CD4-positive, alpha-beta T cell treated with Interferon gamma for 1 hour (primary cell): ENCODE measurements at places on chromosomes 6 and 20.

- no peak for DNase-seq
Observed at GRCh38 chr6:127328043-127328609, 15.3 kb downstream of the ECHDC1 start.

GRCh38 chr6:141576751-141577150 lies 556.0 kb upstream of the GJE1 start:
- no peak for DNase-seq

DNA sequence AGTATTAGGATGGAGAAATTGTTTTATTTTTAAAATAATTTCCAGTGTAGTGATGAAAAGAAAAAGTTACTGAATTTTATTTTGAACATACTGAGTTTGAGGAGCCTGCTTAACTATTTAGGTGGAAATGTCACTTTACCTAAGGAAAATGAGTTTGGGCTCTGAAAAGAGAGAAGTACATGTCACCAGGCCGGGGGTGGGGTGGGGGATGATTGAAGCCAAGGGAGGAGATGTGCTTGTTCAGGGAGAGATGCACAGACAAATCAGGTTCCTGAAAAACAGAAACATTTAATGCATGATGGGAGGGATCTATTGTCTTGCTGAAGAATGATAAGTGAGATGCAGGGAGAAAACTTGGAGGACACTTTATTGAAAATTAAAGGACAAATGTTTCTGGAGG lies 71.3 kb downstream of the PLCB1 start:
- DNase-seq = no peak

DNA sequence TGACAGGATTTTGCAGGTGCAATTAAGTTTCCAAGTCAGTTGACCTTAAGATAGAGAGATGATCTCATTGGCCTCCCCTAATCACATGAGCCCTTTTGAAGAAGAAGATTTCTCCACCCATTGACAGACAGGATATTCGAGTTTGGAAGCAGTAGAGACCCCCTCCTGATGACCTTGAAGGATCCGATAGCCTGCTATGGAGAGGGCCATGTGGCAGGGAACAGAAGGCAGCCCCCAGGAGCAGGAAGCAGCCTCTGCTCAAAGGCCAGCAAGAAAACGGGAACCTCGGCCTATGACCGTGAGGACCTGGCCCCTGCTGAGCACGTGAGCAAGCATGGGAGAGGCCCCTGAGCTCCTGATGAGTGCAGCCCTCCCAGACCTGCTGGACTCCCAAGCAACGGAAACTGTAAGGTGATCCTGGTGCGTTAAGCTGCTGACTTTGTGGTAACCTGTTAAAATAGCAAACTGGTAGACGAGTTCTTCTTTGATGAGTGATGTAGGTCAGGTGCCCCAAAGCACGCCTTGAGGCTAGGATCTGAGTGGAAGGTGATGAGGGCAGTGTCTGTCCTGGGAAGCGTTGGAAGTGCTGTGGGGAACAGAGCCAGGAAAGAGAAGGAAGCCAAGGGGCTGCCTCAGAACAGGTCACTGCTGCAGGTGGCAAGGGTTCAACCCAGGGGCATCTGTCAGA lies 18.5 kb upstream of the TUBB2A start:
- no peak for DNase-seq

GRCh38 chr6:108837236-108837971 lies 10.8 kb upstream of the ARMC2 start:
- DNase-seq = no peak

GRCh38 chr20:7765221-7765620 lies 175.0 kb downstream of the HAO1 start:
- DNase-seq = no peak

GRCh38 chr20:19743640-19743995 lies 14.4 kb upstream of the RIN2 start:
- DNase-seq = no peak

- DNase-seq = no peak
Observed at GRCh38 chr6:157503018-157503747, 122.2 kb downstream of the ZDHHC14 start.

DNA sequence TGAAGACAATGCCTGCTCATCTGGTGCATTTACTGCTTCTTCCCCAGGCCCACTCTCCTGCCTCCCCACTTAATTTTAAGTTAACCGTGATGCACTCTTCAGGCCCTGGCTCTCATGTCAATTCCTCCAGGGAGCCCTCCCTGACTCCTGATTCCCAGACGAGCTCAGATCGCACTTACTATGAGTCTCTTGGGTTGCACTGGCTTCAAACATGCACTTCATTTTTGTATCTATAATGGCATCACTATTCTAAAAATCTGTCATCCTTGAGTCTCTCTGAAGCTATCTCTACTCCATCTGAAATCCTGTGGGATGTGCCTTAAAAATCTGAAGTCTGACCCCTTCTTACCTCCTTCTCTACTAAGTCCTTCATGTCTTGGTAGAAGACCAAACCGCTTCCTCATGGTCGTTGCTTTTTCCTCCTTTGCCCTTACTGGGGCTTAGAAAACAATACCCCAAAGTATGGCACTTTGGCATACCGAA lies 24.7 kb downstream of the COX4I2 start:
- no peak for DNase-seq

DNA sequence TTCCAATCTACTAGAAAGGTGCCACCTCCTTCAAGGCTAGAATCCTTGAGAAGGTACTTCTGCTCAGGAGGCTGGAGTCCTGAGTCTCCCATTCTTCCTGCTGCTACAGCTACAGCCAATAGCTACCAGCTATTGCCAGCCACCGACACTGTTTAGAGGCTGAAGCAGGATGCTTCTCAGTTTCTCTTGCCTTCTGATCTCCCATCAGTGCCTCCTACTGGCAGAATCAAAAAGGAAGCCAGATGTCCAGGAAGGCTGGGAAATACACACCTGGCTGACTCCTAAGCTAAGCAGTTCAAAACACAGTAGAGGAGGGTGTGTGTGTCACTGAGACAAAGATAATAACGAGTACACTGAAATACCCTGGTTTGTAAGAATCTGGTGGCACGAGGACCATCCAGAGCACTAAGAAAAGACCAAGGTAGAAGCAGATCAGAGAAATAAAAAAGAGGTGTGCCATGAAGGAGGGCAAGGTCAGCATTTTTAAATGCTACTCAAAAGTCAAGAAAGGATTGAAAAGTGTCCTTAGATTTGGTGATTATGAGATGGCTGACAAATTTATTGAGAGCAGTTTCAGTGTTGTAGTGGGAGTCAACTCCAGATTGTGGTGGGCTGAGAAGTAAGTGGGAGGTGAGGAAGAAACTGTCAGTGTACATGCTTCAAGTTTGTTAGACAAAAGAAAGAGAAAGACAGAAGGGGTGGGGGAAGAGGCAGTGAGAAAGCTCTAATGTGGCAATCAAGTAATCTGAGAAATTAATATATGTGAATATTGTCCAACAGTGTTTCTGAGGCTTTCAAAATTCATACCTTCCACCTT lies 2.3 kb upstream of the HLA-DMA start:
- DNase-seq = no peak

- no peak for DNase-seq
Observed at GRCh38 chr6:10151144-10151915, 263.5 kb downstream of the TFAP2A start.

DNA sequence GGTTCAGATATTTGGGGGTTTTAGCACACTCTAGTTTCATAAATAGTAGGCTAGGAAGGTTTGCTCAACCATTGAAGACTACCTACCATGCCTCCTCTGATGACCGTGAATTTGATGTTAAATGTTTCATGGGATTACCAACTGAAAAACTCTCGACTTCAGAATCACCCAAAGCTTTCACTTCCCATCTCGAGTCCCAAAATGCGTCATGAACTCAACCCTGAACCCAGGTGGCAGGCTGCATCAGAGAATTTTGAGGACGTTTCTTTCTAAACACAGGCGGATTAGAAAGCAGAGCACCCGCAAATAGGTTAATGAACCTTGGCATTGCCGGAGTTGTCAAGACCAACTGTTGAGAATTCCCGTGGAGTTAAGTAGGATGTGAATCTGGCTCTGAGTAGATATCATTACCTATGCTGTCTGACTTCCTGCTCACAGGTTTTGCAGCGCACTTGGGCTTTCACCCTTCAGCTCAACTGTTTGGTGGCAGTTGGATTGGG lies 98.4 kb upstream of the ADTRP start:
- peak; percentile 11 for DNase-seq

- no peak for DNase-seq
Observed at GRCh38 chr20:25036331-25036936, 21.5 kb downstream of the ACSS1 start.

DNA sequence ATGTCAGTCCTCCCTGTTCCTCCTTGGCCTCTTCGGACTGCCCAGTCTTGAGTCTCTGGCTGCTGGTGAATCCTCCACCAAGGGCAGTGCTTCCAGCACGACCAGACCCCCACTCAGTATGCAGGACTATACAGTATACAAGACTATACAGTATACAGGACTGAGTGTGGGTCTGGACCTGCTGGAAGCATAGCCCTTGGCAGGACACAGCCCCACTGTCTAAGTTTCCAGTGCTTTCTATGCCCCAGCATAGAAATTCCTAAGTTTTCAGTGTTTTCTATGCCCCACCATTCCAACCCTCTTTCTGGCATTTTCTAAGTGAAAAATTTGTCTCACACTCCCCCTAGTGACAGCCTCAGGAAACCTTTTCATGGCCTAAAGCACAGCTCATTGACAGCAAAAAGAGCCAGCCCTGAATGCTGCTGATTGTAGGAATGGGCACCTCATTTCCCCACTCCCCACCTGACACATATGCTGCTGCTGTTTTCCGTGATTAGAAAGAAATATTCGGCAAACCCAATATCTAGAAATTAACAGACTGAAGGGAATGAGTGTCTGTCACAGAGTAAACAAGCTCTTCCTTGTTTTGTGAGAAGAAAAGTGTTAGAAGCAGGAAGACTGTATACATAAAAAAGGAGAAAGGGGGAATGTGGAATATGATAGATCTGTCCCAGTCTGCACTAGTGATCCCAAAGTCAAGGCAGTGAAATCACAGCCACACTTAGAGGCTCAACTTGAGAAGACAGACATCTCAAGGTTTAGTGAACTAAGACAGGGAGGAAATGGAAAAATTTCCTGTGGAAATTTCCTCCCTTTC lies 206.9 kb downstream of the IBTK start:
- DNase-seq = no peak

GRCh38 chr6:14053811-14054210 lies 63.8 kb upstream of the CD83 start:
- DNase-seq = no peak

DNA sequence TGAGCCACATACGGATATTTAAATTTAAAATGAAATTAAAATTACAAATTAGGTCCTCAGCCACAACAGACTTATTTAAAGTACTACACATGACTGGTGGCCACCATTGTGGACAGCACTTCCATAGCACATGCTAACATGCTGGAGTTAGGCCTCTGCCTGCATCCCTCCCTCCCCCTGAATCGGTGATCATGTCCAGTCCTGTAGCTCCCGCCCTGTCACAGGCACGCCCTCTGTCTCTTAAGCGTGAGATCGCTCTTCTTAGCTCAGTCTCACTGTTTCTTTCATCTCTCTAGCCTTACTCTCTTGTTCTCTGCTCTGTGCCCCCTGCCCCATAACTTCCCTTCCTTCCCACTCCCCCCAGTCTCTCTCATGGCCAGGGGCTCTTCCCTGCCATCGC lies 28.9 kb downstream of the ELMO2 start:
- DNase-seq = no peak

DNA sequence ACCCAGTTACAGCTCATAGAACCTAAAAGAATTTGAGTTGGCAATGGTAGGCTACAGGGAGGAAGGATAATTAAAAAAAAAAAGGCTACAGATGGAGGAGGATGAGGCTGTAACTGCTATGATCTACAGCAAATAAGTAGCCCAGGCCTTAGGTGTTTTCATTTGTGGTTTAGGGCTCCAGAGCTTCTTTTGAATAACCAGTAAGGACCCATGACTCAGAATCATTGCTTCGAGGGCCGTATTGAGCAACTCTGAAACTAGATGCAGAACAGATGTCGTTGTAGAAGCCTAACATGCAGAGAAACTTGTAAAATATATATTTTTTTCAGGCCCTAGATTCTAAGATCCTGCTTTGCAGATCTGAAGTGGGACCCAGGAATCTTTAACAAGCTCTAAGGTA lies 19.0 kb upstream of the ASIP start:
- no peak for DNase-seq

GRCh38 chr20:59575216-59575615 lies 29.1 kb upstream of the PHACTR3 start:
- DNase-seq = no peak

DNA sequence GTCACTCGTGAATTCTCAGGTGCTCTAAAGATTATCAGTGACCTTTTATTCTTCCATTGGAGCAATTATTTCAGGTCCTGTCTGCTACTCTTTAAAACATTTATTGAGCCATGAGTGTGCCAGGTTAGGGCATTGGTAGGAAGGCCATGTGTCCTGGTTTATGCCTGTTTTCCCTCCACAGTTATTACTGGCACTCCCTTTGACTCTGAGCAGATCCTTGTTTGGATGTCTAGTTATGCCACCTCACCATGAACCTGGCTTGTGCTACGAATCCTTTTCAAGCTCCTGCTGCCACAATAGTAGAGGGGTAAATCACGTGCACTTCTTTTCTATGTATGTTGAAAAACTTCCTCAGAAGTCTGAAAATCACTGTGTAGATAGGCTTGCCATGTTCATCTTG lies 27.4 kb downstream of the CRYBG1 start:
- no peak for DNase-seq

GRCh38 chr20:37538003-37538402 lies 10.3 kb upstream of the BLCAP start:
- DNase-seq = no peak

GRCh38 chr6:27020553-27020880 lies 227.0 kb upstream of the PRSS16 start:
- no peak for DNase-seq

DNA sequence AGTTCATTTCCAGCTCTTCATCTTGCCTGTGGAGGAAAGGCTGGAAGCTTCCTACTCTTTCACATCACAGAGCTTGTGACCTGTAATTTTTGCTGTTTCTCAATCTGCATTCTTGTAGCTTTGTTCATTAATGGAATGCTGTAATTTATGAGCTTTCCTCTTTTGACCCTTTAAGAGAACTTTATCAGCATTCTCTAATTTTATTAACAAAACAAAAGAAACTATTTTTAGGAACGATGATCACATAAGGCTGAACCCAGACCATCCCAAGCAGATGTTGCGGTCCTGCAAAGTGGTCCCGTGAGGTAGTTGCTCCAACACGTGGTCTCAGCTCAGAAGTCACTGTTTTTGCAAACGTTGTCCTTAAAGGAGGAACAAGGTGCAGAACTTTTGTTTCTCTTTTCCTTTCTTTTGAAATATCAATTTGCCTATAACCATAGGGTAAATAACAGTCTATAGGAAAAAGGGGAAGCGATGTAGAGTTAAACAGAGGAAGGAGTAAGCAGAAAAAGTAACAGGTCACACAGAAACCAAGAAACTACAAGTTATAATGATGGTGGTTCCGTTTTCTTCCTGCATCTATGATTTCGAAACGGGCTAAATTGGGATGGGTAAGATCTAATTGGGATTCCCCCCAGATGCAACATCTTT lies 121.3 kb upstream of the PHACTR1 start:
- no peak for DNase-seq

- DNase-seq = no peak
Observed at GRCh38 chr6:164014346-164015087, 600.0 kb downstream of the QKI start.

GRCh38 chr20:24721891-24722568 lies 227.0 kb upstream of the CST7 start:
- DNase-seq = no peak

GRCh38 chr20:5731753-5732366 lies 18.3 kb upstream of the SHLD1 start:
- no peak for DNase-seq
